ENCODE measurements at places on chromosomes 1 and 21. TPM values are rescaled to one million over a fixed set of nuclear protein-coding genes. Genes with fewer than 3 reads are reported as not detected.

GRCh38 chr21:38506661-38507281 is 8.5 kb upstream of the ERG start:
- no peak for DNase-seq

DNA sequence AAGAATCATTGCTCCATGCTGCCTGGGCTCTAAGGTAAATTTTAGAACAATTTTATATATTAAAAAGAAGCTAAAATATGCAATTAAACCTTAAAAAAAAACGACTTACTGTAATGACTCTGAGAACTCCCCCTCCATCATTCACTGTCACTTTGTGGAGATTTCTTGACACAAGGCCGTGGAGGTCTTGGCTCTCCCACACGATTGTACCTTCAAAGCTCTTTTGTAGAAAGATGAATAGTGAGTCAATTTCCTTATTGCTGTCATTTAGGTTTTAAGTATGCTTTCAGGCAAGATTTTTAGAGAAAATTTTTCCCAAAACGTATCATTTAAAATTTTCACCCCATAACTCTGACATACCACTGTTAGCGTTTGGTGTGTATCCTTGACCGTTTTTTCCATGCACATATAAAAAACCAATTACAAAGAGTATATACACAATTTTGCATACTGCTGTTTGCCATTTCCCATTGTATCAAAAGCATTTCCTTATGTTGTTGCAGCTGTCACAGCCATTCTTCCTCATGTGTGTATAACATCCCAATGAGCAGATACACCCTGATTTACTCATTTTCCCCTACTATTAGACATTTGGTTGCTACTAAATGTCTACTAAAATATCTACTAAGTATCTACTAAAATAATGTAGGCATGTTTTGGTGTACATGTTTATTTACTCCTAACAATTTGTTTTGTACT is 33.4 kb downstream of the B3GALNT2 start:
- no peak for DNase-seq

GRCh38 chr1:214997685-214998084 is 84.9 kb upstream of the KCNK2 start:
- DNase-seq: no peak

GRCh38 chr1:190494451-190494850 is 16.8 kb upstream of the BRINP3 start:
- no peak for DNase-seq

GRCh38 chr1:30756545-30757351 is 826 bp downstream of the LAPTM5 start:
- DNase-seq: peak; percentile 93

DNA sequence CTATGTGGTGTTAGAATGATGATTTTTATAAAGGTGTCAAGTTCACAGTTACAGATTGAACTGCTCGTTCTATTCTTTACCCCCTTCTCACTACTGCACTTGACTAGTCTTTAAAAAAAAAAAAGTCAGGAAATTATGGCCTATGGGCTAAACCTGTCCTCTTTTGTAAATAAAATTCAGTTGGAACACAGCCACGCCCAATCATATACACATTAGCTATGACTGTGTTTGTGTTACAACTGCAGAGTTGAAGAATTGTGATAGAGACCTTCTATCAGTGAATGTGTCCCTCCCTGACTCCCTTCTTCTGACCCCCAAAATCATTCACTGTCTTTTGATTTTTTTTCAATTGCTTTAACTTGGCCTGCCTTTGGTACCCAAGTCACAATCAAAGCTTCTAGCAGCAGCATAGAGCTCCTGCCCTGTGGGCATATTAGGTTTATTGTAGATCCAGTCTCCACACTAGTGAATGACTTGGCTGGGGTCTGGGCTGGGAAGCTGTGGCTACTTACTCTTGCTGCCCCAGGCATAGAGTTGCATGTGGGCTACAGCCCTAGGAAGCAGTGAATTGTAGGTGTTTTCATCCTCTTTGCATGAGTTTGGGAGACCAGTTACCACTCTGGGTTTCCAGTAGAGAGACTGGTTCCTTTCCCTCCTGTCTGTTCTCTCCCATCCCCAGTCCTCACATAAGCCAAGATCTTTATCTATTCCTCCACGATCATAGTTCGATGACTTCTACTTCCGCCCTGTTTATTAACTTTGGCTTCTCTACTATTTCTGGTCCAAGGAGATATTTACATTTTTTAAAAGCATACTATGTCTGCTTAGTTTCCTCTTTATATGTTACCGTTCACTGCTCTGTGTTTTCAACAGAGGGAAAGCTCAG is 249.9 kb downstream of the FMN2 start:
- DNase-seq: no peak

DNA sequence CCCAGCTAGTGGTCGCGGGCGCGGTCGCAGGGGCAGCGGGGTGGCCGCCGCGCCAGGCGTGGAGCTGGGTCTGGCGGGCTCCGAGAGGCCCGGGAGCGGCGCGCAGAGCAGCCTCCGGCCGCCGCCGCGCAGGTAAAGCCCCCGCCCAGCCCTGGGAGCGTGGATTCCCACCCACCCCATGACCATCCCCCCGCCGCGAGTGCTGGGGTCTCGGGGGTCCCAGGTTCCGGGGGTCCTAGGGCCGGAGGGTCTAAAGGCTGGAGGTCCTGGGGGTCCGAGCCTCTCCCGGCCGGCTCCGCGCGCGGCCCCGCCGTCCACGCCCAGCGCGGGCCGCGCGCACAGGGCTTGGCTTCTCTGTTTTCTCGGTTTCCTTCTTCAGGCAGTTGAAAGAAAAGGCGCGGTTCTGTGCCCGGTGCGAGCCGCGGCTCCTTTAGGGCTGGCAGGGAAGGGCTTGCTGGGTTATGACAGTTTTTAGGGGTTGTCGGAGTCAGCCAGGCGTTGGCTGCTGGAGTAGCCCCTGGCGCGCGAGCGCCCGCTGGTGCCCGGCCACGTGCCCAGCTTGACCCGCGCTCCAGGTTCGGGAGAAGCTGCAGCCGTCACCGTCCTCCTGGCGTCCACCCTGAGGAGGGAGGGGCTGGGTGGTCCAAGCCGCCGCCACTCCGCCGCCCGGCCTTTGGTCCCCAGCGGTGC is 359 bp downstream of the LRRC3 start:
- no peak for DNase-seq

- DNase-seq: no peak
These were observed 49.0 kb downstream of the BRINP2 start for GRCh38 chr1:177219554-177220458.

DNA sequence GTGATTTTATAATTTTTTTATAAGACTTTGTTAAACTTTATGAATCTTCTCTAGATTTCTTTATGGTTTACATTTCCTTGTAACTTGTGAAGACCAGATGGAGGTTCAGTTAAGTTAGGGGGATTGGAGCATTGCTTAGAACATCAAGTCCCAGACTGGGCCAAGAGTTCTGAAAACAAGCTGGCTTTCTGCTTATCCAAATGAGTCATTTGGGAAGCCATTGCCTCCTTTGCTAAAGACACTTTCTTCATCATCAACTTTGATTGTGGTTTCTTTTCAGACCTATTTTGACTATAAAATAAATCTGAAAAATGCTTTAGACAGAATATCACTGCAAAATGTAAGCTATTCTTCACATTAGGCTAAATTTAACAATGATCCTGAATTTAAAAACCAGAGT is 446.8 kb downstream of the USP25 start:
- no peak for DNase-seq

DNA sequence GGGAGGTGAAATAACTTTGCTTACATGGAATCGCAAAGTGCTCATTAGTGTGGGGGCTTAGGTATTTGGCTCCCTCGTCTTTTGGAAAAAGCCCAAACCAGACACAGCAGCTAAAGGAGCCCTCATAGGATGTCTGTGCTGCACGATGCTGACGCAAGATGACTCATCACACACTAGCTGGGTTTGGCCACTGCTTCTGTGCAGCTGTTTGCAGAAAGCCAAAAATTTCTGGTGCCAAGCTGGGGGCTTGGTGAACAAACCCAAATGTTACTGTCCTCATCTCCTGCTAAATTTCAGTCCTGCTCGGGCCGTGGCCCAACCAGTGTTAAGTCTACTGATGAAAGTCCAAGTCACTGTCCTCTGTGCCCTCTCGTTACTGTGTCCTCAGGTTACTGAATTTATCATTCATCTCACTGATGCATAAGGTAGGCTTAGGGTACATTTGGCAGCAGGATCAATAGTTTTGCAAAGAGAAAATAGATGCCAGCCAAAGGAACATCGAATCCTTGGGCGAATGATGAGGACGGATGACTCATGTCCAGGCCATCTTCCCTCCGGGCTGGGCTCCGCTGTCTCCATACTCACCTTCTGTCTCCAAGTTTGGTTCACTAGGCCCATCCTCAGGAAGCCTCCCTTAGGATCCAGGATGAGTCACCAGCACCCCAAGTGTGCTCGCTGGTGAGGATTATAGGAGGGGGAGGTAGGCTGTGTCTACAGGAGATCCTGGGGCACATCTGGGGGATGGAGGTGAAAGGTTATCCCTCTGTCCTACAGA is 177.7 kb downstream of the ADSS2 start:
- peak; percentile 19 for DNase-seq

Gene SPATA1
- polyA plus RNA-seq: 3.4 TPM

Gene GPR52
- polyA plus RNA-seq: not detected

Measured in left lung (tissue), 14 donors.